Hippocampal formation (tissue), 2 donors: ENCODE measurements at places on chromosomes 11 and 22.

DNA sequence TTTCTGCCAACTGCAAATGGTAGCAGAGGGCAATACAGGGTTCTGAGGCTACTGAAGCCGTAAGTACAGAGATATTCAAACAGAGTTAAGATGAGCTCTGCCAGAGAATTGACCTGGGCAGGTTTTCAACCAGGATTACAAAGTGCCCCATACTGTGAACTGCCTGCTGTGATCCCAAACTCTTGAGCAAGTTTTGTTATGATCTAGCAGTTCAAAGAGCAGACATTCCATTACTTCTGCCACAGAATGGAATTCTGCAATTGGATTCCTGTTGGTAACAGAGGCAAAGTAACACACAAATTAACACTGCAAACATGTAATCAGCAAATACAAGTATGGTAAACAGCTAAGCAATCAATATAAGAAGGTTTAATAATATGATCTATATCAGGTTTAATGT is 31.2 kb downstream of the ALG9 start:
- DNase-seq, result no peak

GRCh38 chr11:47469361-47470179 is 20.6 kb upstream of the RAPSN start:
- no peak for DNase-seq

DNA sequence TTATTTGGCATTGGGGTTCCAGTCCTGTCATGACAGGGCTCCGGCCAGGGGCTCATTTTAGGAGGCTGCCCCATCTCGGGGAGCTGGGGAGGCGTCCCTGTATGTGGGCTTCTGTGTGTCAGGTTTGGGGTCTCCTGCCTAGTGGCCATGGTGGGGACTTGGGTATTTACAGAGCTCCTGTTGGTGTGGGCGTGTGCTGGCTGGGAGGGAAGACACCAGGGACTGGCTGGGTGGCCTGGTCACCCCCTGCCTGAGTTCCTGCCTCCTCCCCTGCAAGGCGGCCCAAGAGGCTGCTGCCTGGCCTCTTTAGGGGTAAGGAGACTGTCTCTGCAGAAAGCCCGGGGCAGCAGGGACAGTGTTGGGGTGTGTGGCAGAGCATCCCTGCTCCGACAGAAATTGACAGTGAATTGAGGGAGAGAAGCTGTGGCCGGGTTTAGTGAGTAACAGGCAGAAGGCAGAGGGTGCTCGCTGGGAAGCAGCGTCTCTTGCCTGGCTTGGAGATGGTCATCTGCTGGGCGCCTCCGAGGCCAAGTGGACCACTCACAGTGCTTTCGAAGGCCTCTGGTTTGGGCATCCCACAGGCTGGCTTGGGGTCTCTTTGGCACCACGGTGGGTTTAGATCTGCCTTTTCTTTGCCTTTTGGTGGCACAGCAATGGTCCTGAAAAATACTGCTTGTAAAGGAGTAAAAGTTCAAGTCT is 40.3 kb upstream of the GRAMD4 start:
- no peak for DNase-seq

GRCh38 chr11:115325523-115325922 is 178.7 kb downstream of the CADM1 start:
- DNase-seq, result no peak

GRCh38 chr22:42747701-42748513 is 27.2 kb upstream of the A4GALT start:
- no peak for DNase-seq

- no peak for DNase-seq
Observed at GRCh38 chr11:8927233-8927632, 5.5 kb downstream of the C11orf16 start.

- no peak for DNase-seq
Observed at GRCh38 chr22:27756212-27756660, 45.3 kb downstream of the MN1 start.

GRCh38 chr11:35040221-35040942 is 98.6 kb upstream of the CD44 start:
- DNase-seq, result no peak

DNA sequence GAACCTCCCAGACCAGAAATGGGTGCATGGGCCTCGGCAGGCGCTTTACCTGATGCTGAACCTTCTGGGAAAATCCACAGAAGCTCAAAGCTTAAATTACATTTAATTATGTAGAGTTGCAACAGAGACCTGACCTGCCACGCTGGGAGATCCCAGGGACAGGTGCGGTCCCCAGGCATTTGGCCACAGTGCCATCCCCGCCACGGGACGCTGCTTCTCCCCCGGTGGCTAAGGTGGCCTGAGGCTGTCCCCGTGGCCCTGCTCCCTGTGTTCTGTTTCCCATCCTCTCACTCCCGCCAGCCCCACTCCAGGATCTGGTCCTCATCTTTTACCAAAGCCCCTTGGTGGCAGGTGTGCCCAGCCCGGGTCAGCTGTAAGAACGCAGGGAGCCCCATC is 39.6 kb downstream of the GRAMD4 start:
- no peak for DNase-seq

DNA sequence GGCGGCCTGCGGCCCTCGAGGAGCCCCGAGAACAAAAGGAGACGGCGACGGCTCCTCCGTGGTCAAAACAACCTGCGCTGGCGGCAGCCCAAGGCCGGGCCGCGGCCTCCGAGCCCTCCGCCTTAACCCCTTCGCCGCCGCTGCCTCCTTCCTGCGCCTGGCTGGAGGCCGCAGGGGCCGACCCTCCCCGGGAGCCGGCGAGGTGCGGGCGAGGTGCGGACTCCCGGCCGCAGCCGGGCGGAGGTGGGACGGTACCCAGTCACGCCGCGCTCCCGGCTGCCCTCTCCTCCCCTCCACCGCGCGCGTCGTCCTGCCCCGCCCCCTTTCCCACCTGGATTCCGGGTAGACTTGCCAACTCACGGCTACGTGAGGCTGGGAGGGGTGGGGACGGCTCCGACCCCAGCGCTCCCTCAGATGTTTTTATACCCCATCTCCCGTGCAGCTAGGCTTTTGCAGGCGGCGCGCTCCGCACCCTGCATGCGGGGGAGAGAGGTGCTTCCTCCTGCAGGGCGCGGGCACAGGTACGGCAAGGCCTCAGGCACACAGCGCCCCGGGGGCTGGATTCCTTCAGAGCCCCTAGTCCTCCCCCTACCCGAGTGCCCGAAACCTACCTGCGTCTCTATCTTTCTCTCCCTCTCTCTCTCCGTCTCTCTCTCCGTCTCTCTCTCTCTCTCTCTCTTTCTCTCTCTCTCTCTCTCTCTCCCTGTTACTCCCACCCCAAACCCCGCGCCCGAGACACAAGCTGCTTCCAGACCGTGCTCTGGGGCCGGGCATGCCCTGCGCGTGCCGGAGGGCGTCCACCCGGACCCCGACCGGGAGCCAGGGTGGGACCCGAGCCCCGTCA is 2.0 kb downstream of the PDGFB start:
- no peak for DNase-seq

DNA sequence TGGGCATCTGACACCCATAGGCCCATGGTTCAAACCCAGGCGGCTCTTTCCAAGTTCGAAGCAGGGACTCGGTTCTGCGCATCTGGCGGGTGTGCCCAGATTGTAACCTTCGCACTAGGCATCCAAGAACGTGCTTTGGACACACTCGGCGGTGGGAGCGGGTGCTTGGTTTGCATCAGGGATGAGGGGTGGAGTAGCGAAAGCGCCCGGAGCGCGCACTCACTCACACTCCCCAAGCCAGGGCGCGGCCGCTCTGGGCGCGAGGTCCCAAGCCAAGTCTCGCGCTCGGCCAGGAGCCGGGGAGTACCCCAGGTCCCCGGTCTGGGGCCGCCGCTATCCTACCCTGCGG is 243 bp upstream of the SYT9 start:
- no peak for DNase-seq

- DNase-seq, result no peak
Observed at GRCh38 chr11:33997584-33998251, 53.8 kb upstream of the CAPRIN1 start.

- DNase-seq, result no peak
Observed at GRCh38 chr11:124081483-124081882, 33.8 kb upstream of the VWA5A start.
